ENCODE measurements at places on chromosomes 2 and 18.

DNA sequence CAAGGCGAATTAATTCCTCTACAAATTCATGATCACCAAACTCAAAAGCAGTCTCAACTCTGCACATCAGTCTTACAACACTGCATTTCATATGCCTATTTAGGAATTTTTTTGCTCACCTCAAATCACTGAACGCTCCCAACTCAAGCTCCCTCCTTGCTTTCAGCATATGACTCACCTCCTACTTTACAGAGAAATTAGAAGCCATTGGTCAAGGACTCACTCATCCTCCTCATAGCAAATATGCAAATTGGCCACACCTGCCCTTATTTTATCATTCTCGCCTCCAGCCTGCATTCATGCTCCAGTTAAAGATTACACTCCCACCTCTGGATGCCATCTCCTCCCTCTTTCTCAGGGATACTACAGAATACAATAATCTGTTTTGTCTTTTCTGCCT lies 148.8 kb downstream of the MBD2 start:
- no peak for DNase-seq

DNA sequence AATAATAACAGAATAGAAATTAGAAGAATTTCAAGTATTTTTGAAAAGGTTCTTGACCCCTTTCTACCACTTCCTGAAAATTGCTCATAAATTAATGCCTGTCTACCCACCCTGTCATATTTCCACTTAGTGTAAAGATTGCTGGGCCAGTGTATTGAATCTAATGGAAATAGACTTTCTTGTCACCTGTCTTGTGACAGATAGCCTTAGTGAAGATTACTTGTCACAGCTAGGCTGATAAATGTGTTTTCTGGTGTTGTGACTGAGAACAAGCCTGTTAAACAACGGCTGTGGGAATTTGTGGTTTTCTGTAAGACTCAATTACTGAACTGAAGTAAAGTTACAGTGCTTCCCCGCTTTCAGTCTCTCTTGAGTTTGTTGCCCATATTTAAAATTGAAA lies 37.0 kb downstream of the PIK3C3 start:
- no peak for DNase-seq

GRCh38 chr2:27870724-27871123 lies 19.5 kb downstream of the RBKS start:
- DNase-seq = no peak

GRCh38 chr2:10399358-10399757 lies 48.8 kb downstream of the ODC1 start:
- DNase-seq = no peak

DNA sequence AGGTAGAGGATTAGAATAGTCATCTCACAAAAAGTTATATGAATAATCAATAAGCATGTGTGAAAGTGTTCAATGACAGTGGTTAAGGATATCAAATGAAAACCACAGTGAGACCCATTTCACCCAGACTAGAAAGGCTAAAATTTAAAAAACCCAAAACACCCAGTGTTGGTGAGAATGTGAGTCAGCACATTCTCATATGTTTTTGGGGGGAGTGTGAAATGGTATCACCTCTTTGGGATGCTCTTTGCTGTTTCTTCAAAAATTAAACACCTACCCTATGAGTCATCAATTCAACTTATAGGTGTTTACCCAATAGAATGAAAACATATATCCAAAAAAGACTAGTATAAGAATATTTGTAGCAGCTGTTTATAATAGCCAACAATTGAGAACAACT lies 69.8 kb downstream of the MAP3K20 start:
- DNase-seq = no peak

DNA sequence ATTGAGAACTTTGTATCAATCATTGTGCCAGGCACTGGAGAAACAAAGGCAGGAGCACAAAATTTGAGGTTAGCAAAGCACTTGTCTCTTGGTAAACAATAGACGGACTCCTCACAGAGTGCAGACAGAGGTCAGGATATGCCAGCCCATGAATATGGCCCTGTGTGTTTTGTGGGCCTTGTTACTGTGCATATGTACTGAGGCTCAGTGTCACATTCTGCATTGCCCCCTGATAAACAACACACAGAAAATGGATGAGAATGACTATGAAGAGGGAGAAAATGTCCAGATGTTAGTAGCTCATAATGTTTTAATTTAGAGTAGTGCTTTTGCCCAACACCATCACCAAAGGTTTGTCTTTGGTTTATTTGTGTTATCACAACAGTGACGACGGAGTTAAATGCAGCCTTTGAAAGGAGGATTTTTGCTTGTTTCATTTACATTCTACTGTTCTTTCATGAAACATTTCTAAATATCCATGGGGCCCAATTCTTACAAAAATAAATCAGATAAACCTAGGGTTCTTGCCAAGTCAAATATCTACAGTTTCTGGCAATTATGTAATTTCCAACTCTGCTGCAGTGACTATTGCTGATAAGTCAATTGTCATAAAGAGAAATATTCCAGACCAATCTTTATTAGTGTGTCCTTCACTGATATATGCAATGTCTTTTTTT lies 14.6 kb upstream of the NT5C1B start:
- no peak for DNase-seq

DNA sequence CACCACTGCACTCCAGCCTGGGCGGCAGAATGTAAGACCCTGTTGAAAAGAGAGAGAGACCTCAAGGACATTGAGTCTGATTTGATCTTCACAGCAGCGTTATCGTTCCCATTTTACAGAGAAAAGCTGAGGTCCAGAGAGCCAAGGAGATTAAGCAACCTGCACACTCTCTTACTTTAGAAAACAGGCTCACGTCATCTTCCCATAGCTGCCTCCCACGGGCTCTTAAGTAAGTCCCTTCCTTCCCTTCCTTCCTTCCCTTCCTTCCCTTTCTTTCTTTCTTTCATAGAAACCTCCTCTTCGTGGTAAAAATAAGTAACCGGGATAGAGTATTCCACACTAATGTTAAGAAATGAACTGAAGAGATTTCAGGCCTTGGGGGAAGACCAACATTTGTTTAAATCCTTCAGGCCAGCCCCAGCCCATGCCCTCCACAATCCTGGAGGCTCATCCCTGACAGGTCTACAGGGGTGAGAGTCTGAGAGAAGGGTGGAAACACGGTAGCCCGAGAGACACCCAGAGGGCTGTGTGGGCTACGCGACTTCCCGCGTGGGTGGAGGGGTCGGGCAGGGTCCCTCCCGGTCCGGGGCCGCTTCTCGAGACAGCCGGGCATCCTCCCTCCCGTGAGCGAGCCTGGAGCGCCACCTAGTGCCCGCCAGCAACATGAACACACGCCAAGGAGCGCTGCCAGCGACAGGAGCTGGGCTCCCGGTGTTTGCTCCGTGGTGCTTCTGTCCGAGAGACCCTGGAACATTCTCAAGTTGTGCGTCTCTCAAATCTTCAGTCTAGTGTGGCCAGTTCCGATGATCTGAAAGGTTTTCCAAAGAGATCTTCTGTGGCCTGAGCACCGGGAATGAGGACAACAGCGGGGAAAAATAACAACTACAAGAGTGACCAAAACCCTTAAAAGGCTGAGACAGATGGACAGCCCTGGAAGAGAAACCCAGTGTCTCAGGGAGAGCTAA lies 160.3 kb downstream of the INO80D start:
- DNase-seq = peak; percentile 77

DNA sequence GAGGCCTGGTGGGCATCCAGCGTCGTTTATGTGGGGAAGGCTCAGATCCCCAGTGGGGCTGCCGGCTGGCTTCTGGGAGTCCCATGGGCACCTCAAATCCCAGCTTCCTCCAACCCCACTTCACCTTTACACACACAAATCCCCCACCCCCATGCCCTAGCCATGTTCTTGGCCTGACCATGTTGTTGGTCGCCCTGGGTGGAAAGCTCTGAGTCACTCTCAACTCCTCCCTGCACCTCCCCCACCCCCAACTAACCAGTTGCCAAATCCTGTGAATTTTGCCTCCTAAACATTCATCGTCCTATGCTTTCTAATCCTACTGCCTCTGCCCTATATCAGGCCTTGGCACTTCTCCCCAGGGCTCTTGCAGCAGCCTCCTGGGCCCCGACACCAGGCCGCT lies 6.4 kb downstream of the TNS1 start:
- no peak for DNase-seq

GRCh38 chr18:23927821-23928746 lies 86.5 kb upstream of the TTC39C start:
- DNase-seq = no peak

DNA sequence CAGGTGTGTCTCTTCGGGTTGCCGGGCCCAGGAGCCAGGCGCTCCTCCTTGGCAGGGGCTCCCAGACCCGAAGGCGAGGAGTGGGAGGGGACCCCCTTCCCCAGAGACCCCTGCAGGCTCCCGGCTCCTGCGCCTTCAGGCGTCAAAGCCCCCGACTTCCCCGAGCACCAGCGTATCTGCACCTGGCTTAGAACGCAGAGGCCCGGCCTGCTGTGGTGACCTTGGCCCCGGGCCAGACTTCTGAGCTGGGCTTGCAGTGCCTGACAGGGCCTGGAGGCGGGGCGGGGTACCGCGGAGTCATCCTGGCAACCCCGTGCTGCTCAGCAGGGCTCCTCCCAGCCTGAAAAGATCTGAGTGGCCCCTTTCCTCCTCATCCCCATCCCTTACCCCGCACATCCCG lies 27.0 kb downstream of the SKA1 start:
- no peak for DNase-seq

DNA sequence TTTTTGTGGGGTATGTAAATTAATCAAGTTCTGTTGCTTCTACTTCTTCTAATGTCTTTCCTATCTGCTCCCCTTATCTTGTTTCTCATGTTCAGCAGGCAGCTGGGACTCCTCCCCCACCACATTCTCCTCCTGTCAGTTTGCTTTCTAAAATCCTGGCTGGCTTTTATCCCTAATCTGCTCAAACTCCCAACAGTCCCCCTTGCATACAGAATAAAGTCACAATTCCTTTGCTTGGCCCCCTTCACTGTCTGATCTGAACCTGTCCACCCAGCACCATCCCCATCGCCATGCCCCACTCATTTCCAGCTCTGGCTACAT lies 2.2 kb downstream of the CFAP221 start:
- DNase-seq = no peak

DNA sequence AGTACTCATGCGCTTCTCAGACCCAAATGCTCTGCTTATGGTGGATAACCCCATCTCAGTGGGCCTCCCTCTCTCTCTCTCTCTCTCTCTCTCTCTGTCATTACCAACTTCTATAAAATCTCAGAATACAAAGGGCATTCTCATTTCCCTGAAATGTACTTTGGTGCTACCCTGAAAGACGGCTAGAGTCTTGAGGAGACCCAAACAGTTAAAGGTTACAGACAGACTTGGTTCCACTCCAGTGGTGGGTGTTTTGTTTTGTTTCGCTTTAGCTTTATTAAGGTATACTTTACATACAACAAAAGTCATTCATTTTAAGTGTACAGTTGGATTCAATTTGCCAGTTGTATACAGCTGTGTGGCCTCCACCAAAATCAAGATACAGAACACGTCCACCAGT lies 60.9 kb downstream of the BCL11A start:
- DNase-seq = no peak

DNA sequence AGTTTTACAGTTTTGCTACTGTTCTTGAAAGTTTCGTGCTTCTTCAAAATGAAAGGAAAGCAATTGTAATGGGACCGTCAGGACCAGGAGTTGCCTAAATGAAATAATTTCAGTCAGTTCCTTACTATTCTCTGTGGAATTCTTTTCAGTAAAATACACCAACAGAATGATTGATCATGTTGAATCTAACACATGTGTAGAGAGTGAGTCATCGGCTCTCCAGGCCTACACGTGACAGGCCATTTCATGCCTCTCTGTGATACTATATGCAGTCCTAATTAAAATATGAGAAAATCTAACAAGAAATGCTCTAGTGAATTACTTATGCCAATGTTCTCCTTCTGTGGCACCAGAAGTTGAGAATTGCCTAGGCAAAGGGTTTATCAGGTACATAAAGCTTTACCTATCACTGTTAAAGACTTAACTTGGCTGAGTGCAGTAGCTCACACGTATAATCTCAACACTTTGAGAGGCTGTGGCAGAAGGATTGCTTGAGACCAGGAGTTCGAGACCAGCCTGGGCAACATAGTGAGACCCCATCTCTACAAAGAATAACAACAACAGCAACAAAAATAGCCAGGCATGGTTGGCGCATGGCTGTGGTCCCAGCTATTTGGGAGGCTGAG lies 199.4 kb downstream of the LRRTM1 start:
- DNase-seq = no peak

- DNase-seq = no peak
Measured at GRCh38 chr2:22952656-22953225, 432.2 kb upstream of the KLHL29 start.

- no peak for DNase-seq
Measured at GRCh38 chr2:222813177-222813843, 47.5 kb upstream of the ACSL3 start.

- DNase-seq = no peak
Measured at GRCh38 chr2:140348826-140349225, 1568.6 kb upstream of the NXPH2 start.

DNA sequence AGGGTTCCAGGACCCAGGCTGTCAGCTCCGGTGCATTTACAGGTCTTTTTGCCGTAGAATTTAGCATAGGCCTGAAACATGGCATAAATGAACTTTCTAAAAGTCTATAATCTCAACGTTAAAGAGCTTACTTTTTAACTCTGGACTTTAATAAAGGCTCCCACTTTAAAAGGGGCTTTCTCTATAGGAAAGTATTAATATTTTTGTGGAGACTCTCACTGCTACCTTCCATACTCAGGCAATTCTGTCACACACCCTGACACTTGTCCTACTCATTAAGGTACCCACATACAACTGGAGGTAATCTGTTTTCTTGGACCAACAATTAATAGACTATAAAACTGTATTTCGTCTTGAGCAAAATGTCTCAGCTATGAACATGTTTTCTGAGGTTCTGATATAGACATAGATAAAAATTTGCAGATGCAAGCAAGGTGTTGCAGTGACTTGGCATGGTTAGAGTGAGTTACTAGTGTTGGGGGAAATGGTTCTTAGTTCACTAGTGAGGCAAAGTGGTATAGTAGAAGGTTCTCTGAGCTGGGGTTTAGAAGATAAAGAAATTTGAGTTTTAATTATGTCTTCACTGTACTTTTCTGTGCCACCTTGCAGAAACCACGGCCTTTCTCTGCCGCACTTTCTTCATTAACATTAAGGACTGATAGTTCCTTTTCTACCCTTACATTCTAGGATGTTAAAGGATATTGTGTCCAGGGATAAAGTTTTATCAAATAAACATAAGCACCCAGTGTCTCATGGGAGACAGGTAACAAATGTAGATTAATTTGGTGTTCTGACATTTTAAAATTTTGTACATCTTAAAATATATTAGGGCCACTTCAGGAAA lies 10.8 kb upstream of the NR4A2 start:
- no peak for DNase-seq

DNA sequence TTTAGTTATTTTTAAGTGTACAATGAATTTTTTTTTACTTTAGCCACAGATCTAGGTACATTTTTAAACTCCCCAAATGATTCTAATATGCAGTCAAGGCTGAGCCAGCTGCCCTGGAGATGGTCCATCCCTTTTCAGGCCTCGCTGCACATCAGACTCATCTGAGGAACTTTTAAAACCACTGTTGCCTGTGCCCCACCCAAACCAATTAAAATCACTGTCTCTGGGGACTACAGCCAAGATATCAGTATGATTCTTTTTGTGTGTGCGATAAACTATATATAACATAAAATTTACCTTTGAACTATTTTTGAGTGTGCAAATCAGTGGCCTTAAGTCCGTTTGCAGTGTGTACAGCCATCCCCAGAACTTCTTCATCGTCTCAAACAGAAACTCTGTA lies 9.1 kb upstream of the MALT1 start:
- DNase-seq = no peak

All from Caco-2 (cell line).